ENCODE measurements at places on chromosomes 6 and 20.
A peak's percentile ranks its signal among the peaks of the same experiment; 100 is the strongest.

GRCh38 chr6:161578478-161578877 lies 304.6 kb upstream of the AGPAT4 start:
- no peak for DNase-seq

GRCh38 chr20:10314198-10314597 lies 95.6 kb downstream of the SNAP25 start:
- no peak for DNase-seq

GRCh38 chr6:14016432-14016831 lies 91.7 kb downstream of the RNF182 start:
- DNase-seq: no peak

GRCh38 chr6:114033606-114034005 lies 62.7 kb upstream of the HDAC2 start:
- DNase-seq: no peak

DNA sequence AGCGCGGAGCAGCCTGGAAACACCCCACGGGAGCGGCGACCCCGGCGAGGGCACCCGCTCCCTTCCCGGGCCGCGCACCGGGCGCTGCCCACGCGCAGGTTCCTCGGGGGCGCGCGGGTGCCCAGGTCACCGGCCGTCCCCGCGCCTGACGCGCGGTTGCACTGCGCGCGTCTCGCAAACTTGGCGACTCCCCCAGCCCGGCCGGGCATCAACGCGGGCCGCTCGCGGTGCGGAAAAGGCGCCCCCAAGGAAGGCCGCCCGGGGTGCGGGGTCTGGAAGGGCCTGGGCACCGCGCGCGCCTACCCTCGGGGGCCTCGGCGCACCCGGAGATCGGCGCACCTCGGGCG lies 555 bp upstream of the ZBTB46 start:
- no peak for DNase-seq

- no peak for DNase-seq
Measured at GRCh38 chr6:93792746-93793145, 373.4 kb upstream of the EPHA7 start.

- no peak for DNase-seq
Measured at GRCh38 chr6:155690820-155691219, 235.2 kb upstream of the NOX3 start.

GRCh38 chr6:133682506-133683307 lies 206.2 kb upstream of the TCF21 start:
- no peak for DNase-seq

DNA sequence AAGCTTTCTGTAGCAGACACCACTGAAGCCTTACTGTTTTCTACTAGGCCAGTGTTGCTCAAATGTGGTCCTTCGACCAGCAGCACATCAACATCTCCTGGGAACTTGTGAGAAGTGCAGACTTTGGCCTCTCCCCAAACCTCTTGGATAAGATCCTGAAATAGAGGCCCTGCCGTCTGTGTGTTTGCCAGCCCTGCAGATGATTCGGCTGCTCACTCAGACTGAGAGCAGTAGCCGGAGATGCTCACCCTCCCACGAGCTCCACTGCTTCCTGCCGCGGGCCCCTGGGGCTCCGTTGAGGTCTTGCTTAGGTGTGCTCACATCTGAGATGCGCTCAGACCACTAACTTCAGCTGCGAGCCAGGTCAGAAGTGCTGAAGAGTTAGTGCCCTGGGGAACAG lies 129.5 kb upstream of the SSTR4 start:
- DNase-seq: no peak

- DNase-seq: no peak
Measured at GRCh38 chr6:100152201-100152600, 158.2 kb upstream of the MCHR2 start.

- DNase-seq: peak; percentile 22
Measured at GRCh38 chr6:53735896-53736295, 58.9 kb upstream of the LRRC1 start.

- no peak for DNase-seq
Measured at GRCh38 chr6:67358241-67358640, 1276.8 kb upstream of the ADGRB3 start.

DNA sequence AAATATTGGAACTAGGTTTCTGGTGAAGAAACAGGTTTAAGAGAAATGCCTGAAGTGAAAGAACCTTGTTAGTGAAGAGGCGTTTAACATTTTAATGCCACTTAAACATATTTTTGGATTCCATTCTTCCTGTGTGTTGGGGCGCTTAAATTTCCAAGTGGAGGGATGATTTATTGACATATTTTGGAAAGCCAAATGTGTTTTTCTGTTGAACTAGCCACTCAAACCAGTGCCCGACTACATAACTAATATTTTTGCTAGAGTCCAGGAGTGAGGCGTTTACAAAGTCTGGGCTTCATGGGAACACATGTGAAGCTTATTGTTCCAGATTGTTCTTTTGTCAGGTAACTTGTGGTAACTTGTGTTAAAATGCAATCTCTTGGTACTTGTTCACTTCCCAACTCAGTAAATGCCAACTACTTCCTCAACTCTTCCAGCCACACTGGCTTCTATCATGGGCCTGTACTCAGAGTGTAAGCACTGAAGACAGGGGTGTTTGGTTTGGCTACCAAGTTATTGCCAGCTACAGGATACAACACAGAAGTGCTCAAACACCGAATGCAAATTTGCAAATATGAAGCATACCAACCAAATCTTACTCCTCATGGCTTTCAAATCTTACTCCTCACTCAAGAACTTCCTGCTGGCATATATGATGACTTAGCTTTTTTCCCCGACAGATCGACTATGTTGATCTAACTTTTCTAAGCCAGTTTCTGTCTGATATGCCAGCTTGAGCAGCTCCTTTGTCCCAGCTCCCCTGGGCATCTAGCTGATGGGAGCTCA lies 2.0 kb upstream of the ZNFX1 start:
- no peak for DNase-seq

DNA sequence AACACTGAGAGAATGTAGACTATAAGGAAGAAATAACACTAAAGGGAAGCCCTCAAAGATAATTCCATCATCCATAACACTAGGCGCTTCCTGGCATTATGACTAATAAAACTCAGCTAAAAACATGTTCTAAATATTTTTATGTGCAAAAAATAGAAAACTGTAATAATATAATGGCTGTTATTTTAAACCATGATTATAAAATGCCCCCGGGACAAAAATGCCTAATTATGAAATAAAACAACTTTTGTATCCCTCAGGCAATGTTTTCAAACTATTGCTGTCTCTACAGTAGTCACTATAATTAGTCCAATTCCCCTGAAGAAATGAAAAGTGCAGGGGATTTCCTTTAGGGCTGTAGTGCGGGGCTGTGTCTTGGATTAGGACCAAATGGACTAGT lies 242.4 kb downstream of the RNF144B start:
- DNase-seq: no peak

GRCh38 chr6:1239805-1240204 lies 72.1 kb upstream of the FOXQ1 start:
- DNase-seq: no peak

GRCh38 chr20:1493536-1493935 lies 2.3 kb upstream of the SIRPB2 start:
- no peak for DNase-seq

GRCh38 chr6:28005975-28006374 lies 48.9 kb downstream of the OR2B6 start:
- no peak for DNase-seq

DNA sequence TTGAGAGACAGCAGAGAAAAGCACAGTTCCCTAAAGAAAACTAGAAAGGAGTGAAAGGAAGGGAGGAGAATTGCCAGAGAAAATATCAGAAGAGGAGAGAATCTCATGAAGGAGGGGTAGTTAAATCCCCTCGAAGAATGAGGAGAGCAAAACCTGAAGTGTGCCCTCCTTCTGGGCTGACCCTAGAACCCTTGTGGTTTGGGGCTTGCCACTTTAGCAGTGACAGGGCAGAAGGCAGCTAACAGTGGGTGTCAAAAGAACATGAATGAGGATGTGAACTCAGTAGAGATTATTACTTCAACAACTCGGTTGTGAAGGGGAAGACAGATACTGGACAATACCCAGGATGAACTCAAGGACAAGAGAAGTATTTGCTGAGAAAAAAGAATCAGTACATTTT lies 73.6 kb downstream of the RALGAPA2 start:
- no peak for DNase-seq

- no peak for DNase-seq
Measured at GRCh38 chr6:56400273-56400672, 152.9 kb upstream of the COL21A1 start.

GRCh38 chr6:66814156-66814555 lies 1107.1 kb upstream of the EYS start:
- no peak for DNase-seq

- DNase-seq: no peak
Measured at GRCh38 chr6:104411302-104411701, 448.4 kb downstream of the HACE1 start.

DNA sequence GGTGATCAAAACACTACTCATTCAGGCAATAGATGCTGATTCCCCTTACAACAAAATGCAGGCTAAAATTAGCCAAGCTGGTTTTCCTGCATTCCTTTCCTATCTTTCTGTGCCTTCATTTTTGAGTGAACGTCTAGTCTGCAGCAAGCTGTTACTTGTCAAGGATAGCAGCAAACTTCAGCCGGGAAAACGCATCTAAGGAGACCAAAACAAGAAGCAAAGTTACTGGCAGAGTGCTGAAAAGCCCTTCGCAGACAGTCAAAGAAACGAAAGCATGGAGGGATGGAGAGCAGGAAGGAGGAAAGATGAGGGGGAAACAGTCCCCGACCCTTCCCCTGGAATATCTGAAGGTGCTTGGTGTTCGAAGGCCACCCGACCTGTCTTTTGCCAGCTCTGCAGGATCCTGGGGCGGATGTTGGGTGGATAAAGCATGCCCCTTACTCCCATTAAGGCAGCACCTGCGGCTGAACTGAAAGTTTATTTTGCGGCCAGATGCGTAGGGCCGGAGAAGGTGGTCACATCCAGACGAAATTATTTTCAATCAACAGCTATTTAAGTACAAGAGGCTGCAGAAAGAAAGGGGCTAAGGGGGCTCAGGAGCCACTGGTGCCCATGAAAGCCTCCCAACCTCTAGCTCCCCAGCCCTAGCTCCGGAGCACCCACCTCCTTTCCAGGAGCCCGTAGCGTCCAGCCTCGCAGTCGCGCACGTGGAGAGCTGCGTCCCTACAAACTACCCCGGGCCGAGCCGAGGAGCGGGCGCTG lies 538 bp downstream of the FERMT1 start:
- no peak for DNase-seq

- DNase-seq: no peak
Measured at GRCh38 chr20:9889270-9889981, 50.5 kb upstream of the PAK5 start.

GRCh38 chr6:33700391-33701050 lies 11.0 kb downstream of the UQCC2 start:
- peak; percentile 66 for DNase-seq

- DNase-seq: peak; percentile 24
Measured at GRCh38 chr6:155186052-155186658, 77.7 kb upstream of the CLDN20 start.

GRCh38 chr6:7617801-7618764 lies 28.1 kb downstream of the SNRNP48 start:
- DNase-seq: no peak

GRCh38 chr6:91042656-91043055 lies 455.8 kb upstream of the MAP3K7 start:
- DNase-seq: no peak

DNA sequence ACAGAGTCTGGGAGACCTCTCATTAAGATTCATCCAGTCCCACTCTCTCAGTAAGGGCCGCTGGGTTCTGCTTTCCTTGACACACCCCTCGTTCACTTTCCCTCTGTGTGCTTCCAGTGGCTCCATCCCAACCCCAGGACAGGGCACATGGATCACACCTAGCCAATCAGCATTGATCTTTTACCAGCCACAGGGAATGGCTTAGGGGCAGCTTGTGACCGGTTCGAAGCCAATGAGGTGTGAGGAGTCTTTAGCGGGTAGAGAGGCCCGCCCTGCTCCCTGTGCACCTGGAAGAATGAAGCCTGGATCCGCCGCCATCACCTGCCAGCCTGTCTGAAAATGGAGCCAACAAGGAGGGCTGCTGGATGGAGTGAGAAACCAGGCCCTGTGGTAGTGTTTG lies 35.2 kb upstream of the OVOL2 start:
- DNase-seq: no peak

DNA sequence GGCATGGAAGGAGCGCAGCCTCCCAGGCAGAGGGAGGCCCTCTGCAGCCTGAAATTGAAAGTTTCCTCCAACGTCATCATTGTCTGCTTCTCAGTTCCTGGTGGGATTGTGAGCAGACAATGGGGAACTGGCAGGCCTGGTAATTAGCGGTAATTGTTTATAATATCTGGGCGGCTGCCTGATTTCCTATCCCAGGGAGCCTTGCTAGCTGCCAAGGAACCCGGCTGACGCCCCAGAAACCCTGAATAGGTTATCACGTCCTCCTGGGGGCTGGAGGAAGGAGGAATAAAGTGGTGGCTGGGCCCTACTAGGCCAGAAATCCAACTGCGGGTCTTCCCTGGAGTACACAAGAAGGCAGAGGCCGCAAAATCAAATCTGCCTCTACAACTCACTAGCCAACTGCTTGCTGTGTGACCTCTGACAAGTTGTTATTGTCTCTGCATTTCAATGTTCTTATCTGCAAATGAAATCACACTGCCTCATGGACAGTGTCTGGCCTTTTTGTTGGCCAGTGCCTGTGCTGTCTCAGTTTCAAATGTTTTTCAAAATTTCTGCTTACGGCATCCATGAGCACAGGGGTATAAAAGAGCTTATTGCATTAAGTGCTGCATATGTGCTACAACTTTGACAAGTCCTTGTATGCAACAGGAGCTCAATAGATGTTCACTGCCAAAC lies 16.9 kb downstream of the KCNK15 start:
- DNase-seq: no peak

GRCh38 chr6:149867876-149868640 lies 3.9 kb upstream of the LRP11 start:
- no peak for DNase-seq

GRCh38 chr6:159973951-159974350 lies 5.1 kb downstream of the IGF2R start:
- no peak for DNase-seq

- no peak for DNase-seq
Measured at GRCh38 chr20:64168381-64169090, 4.3 kb downstream of the MYT1 start.

DNA sequence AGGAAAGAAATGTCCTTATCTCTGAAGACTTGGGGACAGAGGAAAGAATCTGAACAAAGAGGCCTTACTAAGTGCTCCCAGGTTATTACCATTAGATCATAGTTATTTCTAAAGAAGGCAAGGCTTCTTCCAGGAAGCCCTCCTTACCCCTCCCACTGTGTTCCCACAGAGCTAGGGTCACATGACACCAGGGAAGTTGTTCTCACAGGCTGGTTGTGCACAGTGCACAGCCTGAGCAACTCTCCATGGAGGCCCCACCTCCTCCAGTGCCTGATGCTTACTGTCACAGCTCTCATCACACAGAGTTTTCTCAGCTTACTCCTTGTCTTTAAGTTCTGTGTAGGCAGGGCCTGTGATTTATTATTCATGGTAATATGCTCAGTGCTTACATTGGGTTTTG lies 68.9 kb upstream of the SCGN start:
- DNase-seq: no peak

GRCh38 chr20:17654649-17655285 lies 27.3 kb downstream of the RRBP1 start:
- no peak for DNase-seq

Data from activated T-helper 2 cell treated with anti-CD3 and anti-CD28 coated beads, Interferon-gamma antibody, Interleukin-2, Interleukin-4, amounts not matched to agents 10 μg/mL and 5 μg/mL and 100 μg/mL, durations not matched to agents 14 hours and 24 hours and 36 hours (primary cell).